BJ (cell line): ENCODE measurements at places on chromosomes 7 and 10.

DNA sequence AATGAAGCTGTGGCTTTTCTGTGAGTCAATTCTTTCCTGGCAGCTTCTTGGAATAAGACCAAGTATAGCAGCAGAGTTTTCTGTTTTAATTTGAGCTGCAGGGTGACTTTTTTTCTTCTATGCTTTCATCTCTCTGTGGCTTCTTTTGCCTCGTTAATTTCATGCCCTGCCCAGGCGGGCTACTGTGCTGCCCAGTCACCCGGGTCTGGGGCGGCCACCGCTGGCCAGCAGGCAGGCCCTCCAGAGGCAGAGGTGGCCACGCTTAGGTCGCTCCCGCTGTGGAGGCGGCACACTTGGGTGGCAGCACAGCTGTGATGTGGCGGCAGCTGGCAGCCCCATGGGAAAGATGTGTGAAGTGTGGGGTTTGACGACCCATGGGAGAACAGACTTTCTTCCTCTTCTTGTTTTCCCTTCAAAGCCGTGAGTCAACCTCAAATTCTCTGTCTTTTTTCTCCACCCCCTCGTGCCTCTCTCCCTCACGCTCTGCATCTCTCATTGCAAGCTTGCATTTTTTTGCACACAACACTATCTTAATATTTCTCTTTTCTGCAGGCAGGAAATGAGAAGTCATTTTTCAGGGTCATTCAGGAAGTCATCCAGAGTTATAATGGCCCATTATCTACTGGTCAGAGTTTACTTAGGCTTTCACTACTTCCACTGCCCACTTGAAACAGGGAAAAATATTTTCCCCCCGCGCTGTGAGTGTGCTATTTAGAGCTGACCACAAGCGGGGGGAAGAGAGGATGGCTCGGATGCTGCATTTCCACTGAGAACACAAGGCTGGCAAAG, 67.8 kb downstream of the EGFR start:
- DNase-seq = no peak

DNA sequence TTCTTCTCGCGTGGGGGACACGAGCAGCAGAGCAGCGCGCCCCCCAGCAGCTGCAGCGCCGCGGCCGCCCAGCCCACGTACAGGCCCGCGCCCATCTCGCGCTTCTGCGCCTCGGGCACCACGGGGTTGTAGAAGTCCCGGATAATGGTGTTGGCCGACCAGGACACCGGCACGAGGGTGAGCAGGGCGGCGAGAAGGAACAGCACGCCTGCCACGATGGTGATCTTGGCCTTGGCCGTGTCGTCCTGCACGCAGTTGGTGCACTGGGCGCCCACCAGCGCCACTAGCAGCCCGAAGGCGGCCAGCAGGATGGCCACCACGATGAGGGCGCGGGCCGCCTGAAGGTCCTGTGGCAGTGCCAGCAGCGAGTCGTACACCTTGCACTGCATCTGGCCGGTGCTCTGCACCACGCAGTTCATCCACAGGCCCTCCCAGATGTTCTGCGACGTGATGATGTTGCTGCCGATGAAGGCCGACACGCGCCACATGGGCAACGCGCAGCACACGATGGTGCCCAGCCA, 529 bp downstream of the CLDN3 start:
- no peak for DNase-seq

- no peak for DNase-seq
Observed at GRCh38 chr10:114310346-114310745, 71.3 kb downstream of the VWA2 start.

DNA sequence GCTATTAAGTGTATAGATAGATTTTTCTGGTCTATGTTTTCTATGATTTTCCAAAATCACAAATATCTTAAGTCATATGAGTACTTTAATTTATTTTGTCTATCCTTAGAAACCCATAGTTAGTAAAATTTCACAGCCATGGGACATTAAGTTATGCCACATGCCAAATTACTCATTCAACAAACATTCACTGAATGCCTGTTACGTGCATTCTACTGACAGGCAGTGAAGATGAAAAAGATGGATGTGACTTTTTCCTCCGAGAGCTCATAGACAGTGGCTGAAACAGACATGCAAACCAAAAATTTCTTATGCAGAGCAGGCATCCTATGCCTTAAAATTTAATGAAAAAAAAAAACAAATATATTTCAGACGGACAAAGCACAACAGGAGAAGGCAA, 84.9 kb downstream of the CHRM2 start:
- peak; percentile 47 for DNase-seq

DNA sequence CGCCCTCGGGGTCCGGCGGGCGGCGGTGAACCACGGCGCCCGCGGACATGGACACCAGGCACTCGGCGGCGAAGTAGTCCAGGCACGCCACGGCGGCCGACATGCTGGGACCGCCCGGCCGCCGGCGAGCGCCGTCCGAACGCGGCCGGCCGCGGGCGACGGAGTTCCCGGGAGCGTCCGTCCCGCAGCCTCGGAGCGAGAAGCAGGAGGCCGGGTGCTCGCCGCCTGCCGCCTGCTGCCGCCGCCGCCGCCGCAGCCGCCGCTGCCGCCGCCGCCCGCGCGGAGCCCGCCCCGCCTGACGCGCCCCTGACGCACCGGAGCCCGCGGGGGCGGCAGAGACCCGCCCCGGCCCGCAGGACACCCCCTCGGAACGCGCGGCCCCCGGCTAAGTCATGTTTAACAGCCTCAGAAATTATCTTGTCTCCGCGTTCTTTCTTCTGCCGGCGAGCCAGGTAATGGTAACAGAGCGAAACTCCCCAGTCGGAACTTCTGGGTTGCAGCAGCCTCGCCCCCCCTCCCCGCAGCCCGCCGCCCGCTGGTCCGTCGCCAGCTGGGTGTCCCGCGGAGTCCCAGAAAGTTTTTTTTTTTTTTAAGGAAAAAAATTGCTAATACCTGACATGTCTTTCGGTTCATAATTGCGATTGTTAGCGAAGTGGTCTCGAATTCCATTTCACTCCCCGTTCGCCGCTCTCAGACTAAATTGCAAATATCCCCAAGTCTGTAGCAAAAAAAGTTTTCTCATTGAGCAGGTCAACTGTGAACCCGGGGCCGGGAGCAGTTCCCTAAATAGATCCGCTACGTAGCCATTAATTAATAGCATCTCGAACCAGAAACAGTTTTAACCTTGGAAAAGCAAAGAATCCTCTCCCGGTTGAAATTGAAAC, at the start of gene KLF14:
Gene KLF14 (minus strand): TSS at position 277 of the 884 bp plus-strand sequence. CDS start 174 bp downstream, at position 103.
- DNase-seq = no peak

GRCh38 chr7:3495954-3496353, 194.9 kb downstream of the SDK1 start:
- no peak for DNase-seq

DNA sequence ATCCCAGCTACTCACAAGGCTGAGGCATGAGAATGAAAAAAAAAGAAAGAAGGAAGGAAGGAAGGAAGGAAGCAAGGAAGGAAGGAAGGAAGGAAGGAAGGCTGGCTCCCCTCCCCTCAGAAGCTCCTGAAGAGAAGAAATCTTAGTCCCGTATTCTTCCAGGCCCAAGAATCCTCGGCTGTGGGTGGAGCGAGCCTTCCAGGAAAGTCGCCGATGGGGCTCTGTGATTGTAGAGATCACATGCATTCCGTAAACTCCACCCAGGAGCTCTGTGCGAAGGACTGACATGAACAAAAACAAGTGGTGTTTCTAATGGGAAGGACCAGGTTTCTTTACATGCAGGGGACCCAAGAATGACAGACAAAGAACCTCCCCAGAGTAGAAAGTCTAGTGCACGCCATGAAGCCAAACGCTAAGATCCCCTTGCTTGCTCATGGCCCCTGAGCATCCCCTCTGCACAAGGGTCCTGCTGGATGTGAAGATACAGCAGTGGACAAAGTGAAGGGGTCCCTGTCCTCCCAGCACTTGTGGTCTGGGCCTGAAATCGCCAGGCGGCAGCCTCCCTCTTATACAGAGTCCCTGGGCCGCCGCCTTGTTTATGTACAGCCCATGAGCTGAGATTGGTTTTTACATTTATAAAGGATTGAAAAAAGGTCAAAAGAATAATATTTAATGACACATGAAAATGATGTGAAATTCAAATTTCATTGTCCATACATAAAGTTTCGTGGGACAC, 25.2 kb downstream of the CNPY1 start:
- DNase-seq = no peak

DNA sequence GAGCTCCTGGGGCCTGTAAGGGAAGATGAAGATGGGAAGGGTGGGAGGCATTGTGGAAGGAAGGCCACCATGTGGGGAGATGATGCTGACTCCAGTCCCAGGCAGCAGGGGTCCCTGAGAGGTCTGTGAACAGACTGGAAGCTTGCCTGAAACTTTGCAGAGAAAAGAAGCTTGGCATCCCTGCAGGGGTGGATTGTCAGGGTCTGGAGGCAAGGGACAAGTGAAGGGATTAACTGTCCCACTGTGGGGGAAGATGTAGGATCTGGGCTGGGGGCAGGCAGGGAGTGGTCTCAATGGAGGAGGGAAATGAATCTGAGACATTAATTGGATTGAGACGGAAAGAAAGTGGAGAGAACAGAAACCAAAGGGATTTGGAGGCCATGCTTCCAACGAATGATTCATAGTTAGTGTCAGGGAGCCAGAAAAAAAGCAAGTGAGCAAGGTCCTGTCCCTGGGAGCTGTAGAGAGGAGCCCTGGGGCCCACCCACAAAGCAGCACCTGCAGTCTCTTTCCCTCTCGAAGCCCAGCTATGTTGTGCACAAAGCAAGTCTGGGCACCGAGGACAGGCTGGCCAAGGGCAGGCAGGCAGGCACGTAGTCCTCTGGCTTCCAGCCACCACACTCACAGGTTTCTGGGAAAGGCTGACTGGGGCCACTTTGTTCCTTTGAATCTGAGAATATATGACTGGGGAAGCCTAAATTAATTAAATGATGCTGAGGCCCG, 4.7 kb upstream of the SLC18A3 start:
- DNase-seq = no peak

DNA sequence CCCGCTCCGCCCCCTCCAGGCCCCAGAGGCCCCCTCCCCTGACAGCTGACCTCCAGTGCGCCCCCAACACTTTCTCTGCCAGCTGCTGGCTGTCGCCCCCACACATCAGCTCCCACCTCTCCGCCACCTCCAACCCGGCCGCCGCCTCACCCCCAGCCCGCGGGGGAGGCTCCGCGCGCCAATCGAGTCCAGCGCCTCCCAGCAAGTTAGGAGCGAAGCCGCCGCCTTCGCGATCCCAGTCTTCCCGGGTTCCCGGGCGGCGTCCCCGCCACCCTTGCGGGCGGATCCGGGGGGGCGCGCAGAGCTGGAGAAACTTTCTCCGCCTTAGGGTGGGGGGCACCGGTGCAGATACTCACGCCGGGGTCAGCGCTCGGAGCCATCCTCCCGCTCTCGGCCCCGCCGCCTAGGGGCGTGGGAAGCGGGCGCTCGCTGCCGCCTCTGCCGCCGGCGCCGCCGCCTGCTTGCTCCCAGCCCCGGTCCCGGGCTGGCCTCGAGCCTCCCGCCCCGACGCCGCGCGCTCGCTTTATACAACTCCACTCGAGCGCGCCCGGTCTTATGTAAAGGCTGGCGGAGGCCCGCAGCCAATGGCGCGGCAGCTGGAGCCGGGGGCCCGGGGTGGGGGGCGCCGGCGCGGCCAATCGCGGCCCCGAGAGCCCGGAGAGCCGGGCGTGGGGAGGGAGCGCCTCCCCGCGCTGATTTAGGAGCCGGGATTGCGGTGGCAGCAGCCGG, at the start of gene CRTAC1:
Gene CRTAC1 (minus strand): TSS at position 529 of the 729 bp plus-strand sequence. CDS start 149 bp downstream, at position 380.
- DNase-seq = no peak

GRCh38 chr7:24440892-24441291, 132.4 kb upstream of the PALS2 start:
- no peak for DNase-seq

- DNase-seq = no peak
Observed at GRCh38 chr10:137606-138005, 2.4 kb downstream of the ZMYND11 start.

GRCh38 chr7:92934096-92934495, 97.7 kb upstream of the CDK6 start:
- DNase-seq = no peak

- DNase-seq = no peak
Observed at GRCh38 chr10:129883626-129884397, 80.3 kb downstream of the EBF3 start.

DNA sequence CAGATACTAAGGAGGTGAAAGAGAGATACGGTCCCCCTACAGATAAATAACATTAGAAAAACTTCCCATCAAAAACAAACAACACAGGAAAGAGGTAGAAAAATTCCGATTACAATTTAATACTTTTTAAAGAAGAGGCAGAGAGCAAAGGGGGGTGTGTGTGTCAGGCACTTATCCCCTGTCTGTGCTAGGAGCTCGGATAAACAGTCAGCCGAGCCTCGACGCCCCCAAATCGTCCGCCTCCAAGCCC, 3.6 kb downstream of the PAX2 start:
- no peak for DNase-seq

- DNase-seq = no peak
Observed at GRCh38 chr7:50775836-50776235, 6.9 kb downstream of the GRB10 start.

DNA sequence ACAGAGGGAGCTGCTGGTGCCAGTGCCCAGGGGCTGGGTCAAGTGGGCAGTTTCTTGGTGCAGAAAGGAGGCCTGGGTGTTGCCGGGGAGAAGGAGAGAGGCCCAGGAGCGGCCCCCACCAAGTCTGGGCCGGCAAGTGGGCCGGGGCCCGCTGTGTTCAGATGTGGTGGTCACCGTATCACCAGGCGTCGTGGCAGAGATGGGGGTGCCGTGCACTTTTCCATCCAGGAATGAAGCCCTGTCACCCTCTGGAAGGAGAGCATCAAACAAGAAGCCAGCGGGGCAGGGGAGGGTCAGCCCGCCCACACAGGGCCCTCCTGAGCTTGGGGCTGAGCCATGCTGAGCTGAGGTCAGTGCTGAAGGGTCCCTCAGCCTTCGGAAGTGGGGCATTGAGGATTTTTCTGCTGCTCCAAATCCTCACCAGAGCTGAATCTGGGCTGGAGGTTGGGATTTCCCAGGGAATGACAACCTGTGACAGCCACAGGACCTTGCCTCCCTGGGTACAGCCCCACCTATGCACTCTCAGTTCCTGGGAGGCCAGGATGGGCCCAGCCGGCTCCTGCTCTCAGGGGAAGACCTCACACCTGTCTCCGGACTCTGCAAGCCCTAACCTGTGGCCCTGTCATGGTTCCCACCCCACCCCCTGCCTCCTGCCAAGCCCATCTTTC, 27.9 kb upstream of the INPP5A start:
- DNase-seq = no peak

GRCh38 chr7:74544706-74545469, 91.2 kb downstream of the GTF2IRD1 start:
- DNase-seq = no peak

GRCh38 chr7:120014925-120015465, 258.0 kb upstream of the KCND2 start:
- DNase-seq = no peak

DNA sequence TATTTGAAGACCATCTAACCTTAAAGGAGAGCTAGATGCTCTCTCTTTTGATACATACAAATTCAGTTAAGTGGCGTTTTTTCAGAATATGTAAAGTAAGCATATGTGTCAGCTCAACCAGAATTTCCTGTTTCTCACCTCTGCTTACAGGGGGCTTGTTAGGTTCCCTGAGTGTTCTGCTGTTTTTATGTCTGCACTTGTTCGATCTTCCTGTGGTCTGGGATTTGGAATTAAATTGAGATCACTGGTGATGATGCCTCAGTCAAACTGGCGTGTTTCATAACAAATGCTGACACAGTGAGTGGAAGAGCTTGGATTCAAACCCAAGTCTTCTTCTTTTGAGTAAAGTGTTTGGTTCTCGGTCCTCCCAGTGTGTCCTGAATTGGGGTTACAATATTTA, 348.3 kb upstream of the AKR1E2 start:
- no peak for DNase-seq
